Cardiac muscle cell (in vitro differentiated cells and primary cell): ENCODE measurements at places on chromosomes 4 and X. TPM values are rescaled to one million over a fixed set of nuclear protein-coding genes. Genes with fewer than 3 reads are reported as not detected.

Gene TNIP3
- total RNA-seq, result not detected in 2 replicates

Gene SCRG1
- 0.04 and 0.12 TPM in 2 replicates for total RNA-seq

Gene GDPD2
- total RNA-seq, result not detected in 2 replicates

Gene TBX22
- total RNA-seq, result not detected in 2 replicates

Gene LRP2BP
- 0.63 TPM in 2 replicates for total RNA-seq

Gene TMEM187
- 12.9 and 13.4 TPM in 2 replicates for total RNA-seq

Gene CACNA1F
- total RNA-seq, result 0.45 and 1.0 TPM in 2 replicates

Gene BTK
- total RNA-seq, result 0.06 TPM in 1 of 2 replicates, not detected in the other

DNA sequence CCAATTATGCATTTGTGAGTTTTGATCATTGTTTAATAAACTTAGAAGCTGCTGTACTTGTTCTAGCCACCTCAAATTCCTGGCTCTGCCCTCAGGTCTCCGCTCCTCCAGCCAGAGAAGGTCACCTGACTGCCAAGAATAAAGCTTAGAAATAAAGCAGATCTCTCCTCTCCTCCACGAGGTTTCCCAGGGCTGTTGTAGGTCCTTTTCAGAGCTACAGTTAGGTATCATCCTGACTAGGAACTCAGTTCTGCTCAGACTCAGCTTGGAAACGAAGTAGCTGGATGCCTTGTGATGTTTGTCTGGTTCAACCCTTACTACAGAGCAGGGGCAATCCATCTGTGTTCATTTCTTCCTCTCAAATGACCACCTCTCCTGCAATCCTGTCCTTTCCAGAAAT is 79.1 kb upstream of the RAPGEF2 start:
- no peak for DNase-seq

- peak; percentile 53 for DNase-seq
These were observed 3.1 kb downstream of the MAMLD1 start for GRCh38 chrX:150365990-150366911.

GRCh38 chr4:27916452-27917184 is 1056.0 kb downstream of the STIM2 start:
- no peak for DNase-seq

GRCh38 chr4:152138451-152138850 is 377.6 kb upstream of the GATB start:
- DNase-seq, result no peak
